Umbilical cord (tissue), 2 donors: ENCODE measurements at places on chromosomes 11 and 22.

DNA sequence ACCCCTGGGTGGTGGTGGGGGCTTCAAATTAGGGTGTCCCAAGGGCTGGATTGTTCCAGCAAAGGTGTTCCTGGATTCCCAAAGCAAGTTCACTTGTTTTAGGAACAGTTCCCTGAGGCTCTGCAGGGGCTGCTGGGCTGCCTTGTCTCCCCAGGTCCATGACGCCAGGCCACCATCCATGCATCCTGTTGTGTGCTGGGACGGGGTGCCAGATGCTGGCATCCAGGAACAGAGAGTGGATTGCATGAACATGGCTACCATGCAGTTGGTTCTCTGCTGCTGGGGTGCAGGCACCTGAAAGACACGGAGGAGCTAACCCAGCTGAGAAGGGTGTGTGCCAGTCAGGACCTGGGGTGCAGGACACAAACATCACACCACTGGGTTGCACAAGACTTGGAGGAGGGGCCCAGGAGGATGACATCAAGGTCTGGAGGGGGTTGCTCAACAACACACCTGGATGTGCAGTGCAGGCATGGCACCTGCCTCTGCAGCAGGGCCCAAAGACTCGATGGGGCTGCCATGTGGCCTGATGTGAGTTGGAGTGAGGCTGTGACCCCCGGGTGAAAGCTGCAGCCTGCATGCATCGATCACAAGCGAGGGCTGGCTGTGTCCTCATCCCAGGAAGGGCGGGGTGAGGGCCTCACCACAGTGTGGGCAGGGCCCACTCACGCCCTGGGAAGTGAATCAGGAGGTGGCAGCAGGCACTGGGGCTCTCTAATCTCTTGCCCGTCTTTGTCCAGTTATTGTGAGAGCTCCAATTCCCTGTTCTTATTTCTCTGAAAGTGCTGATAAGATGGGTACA, 74.0 kb upstream of the CLDN5 start:
- no peak for DNase-seq

- no peak for DNase-seq
These were observed 71.6 kb downstream of the MYEOV start for GRCh38 chr11:69365558-69365957.

- no peak for DNase-seq
These were observed 3.6 kb downstream of the SSH3 start for GRCh38 chr11:67306769-67307544.

DNA sequence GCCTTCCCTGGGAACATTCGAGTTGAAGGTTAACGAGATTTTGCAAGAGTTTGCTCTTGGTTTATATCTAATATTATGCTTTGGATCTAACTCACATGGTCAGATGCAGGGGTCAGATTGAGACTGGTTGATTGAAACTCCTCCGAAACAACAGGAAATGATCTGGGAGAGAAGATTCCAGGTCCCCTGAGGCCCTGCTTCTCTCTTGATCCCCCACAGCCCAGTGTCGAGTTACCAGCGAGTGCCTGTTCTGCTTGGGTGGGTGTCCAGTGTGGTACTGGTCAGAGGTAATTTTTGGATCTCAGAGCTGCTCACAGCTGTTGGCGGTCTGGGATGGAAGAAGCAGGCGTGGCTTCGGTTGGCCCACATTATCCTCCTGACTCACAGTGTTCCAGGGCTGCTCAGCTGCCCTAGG, 9.2 kb downstream of the FBLN1 start:
- DNase-seq: peak; percentile 93

GRCh38 chr22:28351476-28351875, 328.2 kb downstream of the TTC28 start:
- DNase-seq: peak; percentile 21

DNA sequence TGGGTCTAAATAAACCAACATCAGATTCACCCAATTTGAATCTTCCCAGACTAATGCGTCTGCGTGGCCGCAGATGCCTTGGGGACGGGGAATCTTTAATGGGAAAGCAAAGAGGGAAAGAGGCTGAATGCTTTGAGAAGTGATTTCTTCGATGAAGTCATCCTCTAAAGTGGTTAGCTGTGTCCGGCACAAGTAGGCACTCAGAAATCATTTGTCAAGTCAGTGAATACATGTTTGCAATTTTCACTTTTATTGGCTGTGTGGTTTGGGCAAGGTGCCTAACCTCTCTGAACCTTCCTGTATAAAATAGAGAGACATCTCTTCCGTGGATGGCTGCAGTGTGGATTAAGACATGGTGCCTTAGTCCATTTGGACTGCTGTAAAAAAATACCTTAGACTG, 19.7 kb upstream of the IFT27 start:
- DNase-seq: no peak

DNA sequence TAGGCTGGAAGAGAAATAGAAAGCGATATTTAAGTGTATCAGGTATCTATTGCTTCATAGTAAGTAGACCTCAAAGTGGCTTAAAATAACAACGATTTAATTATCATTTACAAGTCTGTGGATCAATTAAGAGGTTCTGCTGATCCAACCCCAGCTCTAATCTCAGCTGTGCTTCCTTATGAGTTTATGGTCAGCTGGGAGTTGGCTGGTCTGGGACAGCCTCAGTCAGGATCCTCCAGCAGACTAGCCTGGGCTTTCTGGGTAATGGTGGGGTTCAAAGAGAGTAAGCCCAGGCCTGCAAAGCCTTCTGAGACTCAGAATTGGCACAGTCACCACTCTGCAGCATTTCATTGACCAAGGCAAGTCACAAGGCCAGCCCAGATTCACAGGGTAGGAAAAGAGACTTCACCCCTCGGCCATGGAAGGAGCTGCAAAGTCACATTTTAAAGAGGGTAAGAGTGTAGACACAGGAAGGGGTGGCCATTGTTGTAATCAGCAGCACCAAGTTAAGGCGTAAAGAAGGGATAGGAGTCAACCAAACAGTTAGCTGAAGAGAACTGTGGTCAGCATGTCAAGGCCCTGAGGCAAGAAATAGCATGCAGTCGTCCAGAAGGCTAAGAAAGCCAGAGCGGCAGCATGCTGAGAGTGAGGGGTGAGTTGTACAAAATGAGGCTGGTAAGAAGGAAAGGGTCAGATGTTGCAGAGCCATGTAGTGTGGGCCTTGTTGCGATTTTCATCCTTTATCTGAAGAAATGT, 168.2 kb downstream of the ETS1 start:
- no peak for DNase-seq

GRCh38 chr11:326842-327580, 6.4 kb upstream of the IFITM3 start:
- DNase-seq: peak; percentile 83

- peak; percentile 91 for DNase-seq
These were observed 56.9 kb downstream of the PACS1 start for GRCh38 chr11:66126808-66127555.

DNA sequence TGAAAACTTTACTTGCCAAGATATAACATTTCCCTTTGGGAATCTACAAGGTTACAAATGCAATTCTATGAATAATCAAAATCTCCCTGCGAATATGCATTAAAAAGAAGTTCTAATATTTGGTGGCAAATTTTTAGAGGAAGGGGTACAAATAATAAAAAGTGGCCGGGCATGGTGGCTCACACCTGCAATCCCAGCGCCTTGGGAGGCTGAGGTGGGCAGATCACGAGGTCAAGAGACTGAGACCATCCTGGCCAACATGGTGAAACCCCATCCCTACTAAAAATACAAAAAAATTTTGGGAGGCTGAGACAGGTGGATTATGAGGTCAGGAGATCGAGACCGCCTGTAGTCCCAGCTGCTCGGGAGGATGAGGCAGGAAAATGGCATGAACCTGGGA, 47.0 kb downstream of the ZNF280B start:
- no peak for DNase-seq

- DNase-seq: peak; percentile 46
These were observed 529.6 kb upstream of the LRRC4C start for GRCh38 chr11:41988951-41989572.

GRCh38 chr11:10116588-10116987, 177.4 kb downstream of the SBF2 start:
- DNase-seq: no peak

- peak; percentile 97 for DNase-seq
These were observed 59.6 kb downstream of the ST3GAL4 start for GRCh38 chr11:126415128-126415527.

GRCh38 chr22:25085930-25086901, 113.4 kb upstream of the CRYBB3 start:
- DNase-seq: peak; percentile 40

DNA sequence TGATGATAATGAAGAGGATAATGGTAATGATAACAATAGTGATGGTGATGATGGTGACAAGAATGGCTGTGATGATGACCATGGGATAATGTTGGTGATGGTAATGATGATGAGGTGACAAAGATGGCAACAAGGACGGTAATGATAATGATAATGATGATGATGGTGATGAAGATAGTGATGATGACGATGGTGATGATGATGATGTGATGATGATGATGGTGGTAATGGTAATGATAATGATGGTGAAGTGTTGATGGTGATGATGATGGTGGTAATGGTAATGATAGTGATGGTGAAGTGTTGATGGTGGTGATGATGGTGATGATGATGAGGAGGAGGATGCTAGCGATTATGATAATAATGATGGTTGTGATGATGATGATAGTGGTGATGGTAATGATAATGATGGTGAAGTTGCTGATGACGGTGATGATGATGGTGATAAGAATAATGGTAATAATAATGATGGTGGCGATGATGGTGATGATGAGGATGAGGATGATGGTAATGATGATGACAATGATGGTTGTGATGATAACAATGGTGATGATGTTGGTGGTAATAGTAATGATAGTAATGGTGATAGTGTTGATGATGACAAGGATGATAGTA, 54.7 kb upstream of the OPCML start:
- DNase-seq: no peak

DNA sequence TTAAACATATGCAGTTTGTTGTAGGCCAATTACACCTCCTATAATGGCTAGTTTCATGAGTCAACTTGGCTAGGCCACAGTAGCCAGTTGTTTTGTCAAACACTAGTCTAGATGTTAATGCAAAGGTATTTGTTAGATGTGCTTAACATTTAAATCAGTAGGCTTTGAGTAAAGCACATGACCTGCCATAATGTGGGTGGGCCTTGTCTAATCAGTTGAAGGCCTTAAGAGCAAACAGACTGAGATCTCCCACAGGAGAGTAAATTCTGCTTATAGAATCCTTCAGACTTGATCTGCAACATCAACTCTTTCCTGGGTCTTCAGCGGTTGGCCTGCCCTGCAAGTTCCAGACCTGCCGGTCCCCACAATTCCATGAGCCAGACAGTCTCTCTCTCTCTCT, 1345.9 kb downstream of the BRD1 start:
- DNase-seq: no peak

- peak; percentile 71 for DNase-seq
These were observed 43.6 kb downstream of the UVRAG start for GRCh38 chr11:75858613-75859012.

DNA sequence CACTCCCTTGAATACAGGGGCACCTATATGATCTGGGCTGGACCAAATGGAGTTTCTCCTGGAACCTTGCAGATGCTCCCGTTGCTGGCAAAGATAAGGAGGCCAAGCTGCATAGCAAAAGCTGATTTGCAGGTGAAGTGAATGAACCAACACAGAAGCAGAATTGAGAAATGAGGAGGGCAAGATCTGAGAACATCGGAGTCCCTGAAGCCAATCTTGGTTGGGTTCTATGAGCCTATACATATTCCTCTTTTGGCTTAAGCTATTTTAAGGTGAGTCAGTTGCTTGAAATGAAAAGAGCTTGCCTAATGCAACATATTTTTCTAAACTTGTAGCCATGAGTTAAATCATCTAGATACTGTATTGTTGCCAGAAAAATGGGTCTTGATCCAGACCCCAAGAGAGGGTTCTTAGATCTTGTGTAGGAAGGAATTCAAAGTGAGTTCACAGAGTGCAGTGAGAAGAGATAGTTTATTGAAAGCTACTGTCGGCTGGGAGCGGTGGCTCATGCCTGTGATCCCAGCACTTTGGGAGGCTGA, 23.5 kb downstream of the WEE1 start:
- DNase-seq: no peak

- peak; percentile 85 for DNase-seq
These were observed 16.6 kb upstream of the MOB2 start for GRCh38 chr11:1502954-1503707.

GRCh38 chr22:29621761-29622526, 18.5 kb downstream of the NF2 start:
- DNase-seq: peak; percentile 41

DNA sequence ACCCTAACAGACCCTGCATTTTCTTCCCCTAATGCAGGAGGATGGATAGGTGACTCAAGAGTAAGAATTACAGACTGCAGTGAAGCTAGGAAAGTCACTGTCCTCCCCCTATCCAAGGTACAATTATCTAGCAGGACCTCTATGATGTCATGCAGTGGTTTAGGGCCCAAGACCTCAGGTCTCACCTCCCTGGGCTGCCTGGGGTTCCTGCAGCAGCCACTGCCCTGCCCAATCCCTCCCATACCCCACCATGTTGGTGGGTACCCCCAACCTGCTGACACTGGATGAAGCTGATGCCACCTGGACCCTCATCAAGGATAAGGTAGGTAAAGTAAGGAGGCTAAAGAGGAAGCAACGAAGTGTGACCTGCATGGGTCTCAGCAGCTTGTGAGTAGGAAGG, at the start of gene C11orf42:
Gene C11orf42 (plus strand): TSS at position 192 of the 400 bp plus-strand sequence. CDS start 59 bp downstream, at position 251.
- DNase-seq: no peak

- peak; percentile 55 for DNase-seq
These were observed 19.3 kb downstream of the RRP7A start for GRCh38 chr22:42500161-42500835.

GRCh38 chr11:47969401-47969800, 11.0 kb upstream of the PTPRJ start:
- DNase-seq: peak; percentile 47

- DNase-seq: peak; percentile 18
These were observed 33.0 kb downstream of the SERGEF start for GRCh38 chr11:17979770-17980371.

GRCh38 chr11:94325681-94326080, 21.3 kb downstream of the IZUMO1R start:
- no peak for DNase-seq

DNA sequence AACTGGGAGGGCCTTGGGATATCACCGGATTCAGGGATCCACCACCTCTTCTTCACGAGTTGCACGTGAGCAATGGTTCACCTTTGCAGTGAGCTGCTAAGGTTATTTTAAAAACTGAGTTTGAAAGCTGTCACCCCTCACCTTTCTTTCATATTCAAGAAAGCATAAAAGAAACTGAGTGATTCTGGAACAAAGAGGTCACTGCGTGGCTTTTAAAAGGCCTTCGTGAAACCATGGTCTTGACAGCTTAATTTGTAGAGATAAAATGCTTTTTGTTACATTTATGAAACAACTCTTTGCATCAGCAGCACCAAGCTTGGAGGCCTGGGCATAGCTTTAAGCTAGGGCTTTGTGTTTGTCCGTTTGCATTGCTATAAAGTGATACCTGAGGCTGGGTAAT, 101.4 kb upstream of the NECTIN1 start:
- DNase-seq: no peak

GRCh38 chr11:15622231-15622890, 507.6 kb downstream of the INSC start:
- no peak for DNase-seq
